Gastroesophageal sphincter (tissue), 4 donors: ENCODE measurements at places on chromosomes 2 and 18. TPM values are rescaled to one million over a fixed set of nuclear protein-coding genes. Genes with fewer than 3 reads are reported as not detected.

Gene COL4A4
- total RNA-seq = 5.3 TPM

Gene SERPINB4
- 23.5 TPM for total RNA-seq

Gene CCDC148
- total RNA-seq = 0.78 TPM

Gene TUBA4B
- total RNA-seq = not detected

Gene GCG
- total RNA-seq = not detected

Gene FRZB
- total RNA-seq = 8.5 TPM

- peak; percentile 78 for ATAC-seq
Measured at GRCh38 chr2:233443511-233444183, 89.4 kb downstream of the DGKD start.

DNA sequence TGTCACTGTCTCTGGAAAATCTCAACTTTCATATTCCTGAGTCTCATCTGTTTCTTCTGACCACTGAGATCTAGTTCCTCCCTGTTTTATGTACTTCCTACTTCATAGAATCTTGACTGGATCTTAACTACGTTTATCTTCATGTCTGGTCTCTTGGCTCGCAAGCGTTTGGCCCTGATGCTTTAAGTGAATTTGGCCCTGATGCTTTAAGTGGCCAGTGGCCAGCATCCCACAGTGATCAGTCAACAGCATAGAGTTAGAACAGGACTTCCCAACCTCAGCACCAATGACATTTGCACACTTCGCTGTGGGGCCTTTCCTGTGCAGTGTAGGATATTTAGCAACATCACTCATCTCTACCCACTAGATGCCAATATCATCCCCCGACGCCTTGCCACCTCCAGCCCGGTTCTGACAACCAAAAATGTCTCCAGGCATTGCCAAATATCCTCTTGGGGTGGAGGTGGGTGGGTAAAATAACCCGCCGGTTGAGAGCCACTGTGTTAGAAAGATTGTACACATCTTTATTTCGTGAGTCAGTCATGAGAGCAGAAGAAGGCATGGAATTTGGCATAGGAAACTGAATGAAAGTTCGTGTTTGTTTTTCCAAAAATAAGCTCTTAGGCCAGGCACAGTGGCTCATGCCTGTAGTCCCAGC lies 12.2 kb downstream of the TM4SF20 start:
- ATAC-seq = peak; percentile 69

DNA sequence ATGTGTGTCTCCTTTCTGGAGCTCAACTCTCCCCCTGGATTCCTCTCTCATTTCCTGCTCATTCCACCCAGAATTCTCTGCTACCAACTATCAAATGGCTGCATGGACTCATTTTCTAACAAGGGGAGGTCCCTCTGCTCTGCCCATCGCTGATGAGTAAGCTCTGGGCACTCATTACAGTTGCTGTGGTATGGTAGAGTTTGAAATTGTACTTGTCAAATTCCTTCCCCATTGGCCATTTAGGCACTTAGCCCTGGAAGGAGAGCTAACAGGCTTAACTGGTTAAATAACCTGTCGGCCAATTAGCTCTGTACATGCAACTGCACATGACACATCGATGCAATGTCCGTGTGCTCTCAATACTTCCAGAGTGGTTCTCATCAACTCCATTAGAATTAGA lies 20.4 kb downstream of the COL6A3 start:
- no peak for ATAC-seq

GRCh38 chr2:216690853-216691741 lies 4.3 kb downstream of the IGFBP5 start:
- ATAC-seq = peak; percentile 70

GRCh38 chr2:173231465-173231864 lies 123.2 kb upstream of the CDCA7 start:
- no peak for ATAC-seq

DNA sequence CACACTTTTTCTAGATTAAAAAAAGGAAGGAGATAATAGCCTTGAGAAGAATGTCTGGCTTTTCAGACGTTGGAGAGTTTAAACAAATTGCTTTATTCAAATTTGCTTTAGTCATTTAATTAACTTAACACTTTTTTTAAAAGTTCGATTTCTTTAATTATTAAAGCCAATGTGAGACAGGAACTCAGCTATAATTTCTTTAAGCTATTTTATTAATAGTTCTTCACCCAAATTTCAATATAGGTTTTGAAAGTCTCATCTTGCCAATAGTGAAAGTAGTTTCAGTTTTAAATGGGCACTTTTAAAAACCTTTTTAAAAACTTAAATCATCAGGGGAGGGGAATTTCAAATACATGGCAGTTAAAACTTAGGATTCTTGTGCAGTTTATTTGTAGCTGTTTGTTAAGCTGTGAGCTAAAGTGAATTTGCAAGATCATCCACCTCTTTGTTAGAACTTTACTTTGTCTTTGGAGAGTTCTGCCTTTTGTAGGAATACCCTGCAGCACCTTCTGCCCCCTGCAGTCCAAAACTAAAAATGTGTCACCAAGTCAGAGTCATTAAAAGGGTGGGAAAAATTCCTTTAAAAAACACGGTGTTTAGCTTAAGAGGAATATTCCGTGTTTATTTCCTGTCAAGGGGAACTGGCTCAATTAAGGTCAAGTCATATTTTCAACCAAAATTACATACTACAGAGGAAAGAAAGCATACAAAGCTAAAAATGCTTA lies 4.6 kb downstream of the TGIF1 start:
- no peak for ATAC-seq

DNA sequence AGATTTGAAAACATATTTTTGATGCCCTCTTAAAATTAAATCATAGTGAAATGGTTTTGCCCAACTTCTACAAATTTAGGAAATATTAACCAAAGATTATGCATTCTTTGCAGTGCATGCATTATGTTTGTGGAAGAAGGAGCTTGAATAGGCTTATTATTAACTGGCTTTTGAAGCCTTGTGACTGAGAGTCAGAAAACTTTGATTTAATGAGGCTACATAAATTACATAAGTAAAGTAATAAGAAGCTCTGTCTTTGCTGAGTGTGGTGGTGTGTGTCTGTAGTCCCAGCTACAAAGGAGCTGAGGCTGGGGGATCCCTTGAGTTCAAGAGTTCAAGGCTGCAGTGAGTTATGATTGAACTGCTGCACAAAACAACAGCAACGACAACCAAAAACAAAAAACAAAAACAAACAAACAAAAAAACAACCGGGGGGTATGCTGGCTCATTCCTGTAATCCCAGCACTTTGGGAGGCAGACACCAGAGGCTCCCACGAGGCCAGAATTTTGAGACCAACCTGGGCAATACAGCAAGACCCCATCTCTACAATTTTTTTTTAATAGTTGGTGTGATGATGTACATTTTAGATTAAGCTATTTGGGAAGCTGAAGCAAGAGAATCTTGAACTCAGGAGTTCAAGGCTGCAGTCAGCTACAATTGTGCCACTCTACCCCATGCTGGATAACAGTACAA lies 57.0 kb upstream of the LRRTM4 start:
- ATAC-seq = no peak

GRCh38 chr2:144596073-144596871 lies 76.4 kb upstream of the ZEB2 start:
- ATAC-seq = no peak

DNA sequence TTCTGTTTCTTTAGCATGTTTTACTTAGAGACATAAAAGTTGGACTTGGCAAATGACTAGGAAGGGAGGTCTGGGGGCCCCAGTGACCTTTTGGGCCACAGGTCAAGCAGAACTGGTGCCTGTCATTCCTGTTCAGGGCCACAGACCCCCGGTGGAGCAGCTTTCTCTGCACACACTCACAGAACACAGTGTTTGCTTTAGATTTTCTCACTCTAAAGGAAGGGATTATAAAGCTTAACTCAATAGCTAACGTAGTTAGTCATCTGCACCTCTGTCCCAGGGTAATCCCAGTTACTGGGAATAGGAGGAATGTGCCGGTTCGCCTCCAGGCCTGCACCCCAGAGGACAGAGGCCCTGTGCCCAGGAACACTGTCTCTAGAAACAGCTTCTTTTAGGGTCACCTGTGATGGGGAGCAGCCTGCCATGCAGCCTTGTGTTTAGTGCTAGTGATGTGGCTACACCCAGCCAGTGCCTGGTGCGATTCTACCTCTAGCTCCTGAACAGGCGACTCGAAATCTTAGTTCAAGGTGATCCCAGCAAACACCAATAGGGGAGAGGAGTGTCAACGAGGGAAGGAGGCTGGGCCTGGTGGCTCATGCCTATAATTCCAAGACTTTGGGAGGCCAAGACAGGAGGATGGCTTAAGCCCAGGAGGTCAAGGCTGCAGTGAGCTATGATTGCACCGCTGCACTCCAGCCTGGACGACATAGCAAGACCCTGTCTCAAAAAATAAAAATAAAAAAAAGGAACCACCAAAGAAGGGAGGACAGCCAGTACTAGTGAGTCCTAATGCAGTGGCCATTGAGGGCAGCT lies 11.6 kb downstream of the SPATA3 start:
- no peak for ATAC-seq

- ATAC-seq = no peak
Measured at GRCh38 chr2:59312967-59313940, 1072.1 kb upstream of the FANCL start.

- no peak for ATAC-seq
Measured at GRCh38 chr2:893311-893710, 57.3 kb upstream of the SNTG2 start.

DNA sequence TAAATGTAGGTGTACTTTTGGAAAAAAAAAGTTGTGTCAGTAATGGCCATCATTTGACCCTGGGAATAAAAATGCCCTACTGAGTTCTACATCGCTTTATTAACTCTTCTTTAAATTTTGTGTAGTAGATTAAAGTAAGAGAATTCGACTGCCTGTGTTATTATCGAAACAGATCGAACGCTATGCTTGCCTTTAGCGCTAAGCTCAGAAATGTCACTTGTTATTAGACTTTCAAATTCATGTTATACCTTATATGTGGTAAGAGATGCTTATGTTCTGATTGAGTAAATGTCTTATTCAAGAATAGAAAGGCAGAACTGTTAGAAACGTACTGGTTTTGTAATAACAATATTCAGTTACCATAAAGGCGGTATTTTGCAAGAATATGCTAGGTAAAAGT lies 1.4 kb downstream of the UGP2 start:
- ATAC-seq = no peak

DNA sequence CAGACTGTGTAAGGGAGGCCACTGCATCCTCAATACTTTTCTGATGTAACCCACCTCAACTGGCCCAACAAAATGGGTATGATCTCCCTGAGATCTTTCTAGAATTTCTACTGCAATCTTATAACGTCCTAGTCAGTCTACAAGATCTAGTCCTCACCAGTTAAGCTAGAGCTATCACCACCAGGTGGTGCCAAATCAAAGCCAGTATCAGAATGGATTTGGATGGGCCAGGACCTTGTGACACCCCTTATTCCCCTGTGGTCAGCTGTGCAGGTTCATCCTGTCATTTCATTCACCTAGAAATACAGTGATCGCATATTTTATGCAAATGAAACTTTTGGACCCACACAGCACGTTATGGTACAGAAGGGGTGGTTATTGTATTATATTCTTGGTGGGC lies 90.3 kb downstream of the OLA1 start:
- no peak for ATAC-seq

- peak; percentile 43 for ATAC-seq
Measured at GRCh38 chr2:136207030-136207623, 89.2 kb upstream of the CXCR4 start.

DNA sequence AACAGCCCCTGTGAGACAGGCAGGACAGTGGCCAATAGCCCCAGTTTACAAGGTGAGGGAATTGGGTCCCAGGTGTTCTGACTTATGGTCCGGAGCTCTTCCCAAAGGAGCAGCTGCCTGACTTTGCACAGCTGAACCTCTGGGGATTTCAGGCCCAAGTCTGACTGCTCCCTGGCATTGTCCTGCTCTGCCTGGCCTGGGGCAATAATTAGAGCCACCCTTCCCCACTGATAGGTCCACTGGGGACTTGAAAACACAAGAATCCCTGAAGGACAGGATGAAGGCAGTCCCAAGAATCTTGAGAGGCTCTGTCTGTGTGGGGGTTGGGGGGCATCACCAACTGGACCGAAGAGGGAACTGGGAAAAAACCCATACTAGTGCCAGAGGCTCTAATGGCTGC lies 3.7 kb upstream of the FEV start:
- no peak for ATAC-seq

DNA sequence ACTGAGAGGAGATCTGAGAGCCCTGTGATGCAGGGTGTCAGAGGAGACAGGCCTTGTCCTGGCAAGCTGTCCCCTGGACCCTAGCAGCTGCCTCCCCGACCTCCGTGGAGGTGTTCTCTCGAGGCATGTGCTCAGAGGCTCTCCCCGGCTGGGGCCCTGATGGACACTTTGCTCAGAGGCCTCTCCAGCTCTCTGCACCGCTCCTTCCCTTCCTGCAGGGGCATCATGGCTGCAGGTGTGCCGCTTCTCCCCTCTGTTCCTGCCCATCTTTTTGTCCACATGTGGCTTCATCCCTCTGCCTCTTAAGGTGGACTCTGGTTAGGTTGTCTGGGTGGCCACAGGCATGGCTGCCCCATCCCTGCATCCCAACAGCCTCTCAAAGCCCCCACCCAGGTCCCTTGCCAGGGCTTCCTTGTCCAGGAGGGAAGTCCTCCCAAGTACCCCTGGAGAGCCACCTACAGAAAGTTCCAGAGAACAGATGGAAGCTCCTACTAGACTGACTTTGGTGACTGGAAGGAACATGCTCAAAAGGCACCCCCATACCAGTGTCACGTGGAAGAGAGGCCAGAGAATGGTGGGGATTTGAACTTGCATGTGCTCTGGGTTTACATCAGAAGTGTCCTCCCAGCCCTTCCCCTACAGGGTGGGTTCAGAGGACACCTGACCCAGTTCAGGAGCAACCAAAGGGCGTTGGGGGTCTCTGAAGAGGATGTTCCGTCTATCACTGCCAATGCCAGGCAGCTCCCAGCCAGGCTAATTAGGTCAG lies 120.4 kb downstream of the KLHL29 start:
- ATAC-seq = no peak

- no peak for ATAC-seq
Measured at GRCh38 chr2:53787614-53788289, 908 bp downstream of the ERLEC1 start.

DNA sequence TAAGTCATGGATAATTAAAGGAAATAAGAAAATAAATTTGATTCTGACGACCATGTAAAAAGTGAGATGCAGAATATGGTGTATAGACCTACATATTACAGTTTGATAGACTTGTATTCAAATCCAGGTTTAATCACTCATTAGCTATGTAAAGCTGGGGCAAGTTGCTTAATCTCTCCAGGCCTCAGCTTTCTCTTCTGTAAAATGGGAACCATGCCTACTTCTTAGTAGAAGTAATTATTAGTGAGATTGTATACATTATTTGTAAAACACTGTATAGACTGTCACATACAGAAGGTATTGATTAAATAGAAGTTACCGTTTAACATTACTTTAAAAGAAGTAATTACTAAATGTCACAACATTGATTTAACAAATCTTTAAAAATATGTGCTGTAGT lies 392.2 kb downstream of the STK39 start:
- ATAC-seq = no peak

DNA sequence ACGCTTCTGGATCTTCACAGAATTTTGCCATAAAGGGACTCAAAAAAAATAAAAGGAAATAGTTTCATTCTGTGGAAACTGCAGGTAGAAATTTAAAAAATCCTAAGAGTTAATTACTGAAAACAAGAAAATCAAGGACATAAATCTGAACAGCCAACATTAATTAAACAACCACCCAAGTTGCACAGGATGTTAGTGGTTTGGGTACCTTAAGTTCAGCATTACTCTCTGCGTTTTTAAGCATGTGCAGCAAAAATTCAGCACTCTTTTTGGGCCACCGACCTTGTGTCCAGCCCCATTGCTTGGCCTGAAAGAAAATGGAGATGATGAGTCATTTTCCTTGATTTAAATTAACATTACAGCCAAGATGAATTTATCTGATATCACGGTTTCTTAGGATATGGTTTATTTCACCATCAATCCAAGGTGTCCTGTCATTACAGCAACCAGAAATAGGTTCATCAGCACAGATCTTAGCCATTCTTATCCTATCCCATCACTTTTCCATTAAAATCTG lies 3.3 kb upstream of the C18orf32 start:
- no peak for ATAC-seq
